A549 (cell line): ENCODE measurements at places on chromosomes 6 and 20.

GRCh38 chr20:12053353-12053752 is 135.7 kb downstream of the BTBD3 start:
- DNase-seq: no peak

DNA sequence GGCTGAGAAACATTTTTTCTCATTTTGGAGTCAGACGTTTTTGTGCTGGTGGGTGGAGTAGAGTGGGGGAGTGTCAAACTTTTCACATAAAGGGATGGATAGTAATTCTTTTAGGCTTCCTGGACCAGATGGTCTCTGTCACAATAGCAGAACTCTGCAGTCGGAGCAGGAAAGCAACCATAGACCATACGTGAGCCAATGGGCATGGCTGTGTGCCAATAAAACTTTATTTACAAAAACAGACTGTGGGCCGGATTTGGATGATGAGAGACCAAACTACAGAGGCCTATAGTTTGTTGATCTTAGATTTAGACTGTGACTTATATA is 70.8 kb upstream of the SLC22A23 start:
- DNase-seq: no peak

GRCh38 chr20:1463971-1464570 is 2.6 kb downstream of the NSFL1C start:
- no peak for DNase-seq

DNA sequence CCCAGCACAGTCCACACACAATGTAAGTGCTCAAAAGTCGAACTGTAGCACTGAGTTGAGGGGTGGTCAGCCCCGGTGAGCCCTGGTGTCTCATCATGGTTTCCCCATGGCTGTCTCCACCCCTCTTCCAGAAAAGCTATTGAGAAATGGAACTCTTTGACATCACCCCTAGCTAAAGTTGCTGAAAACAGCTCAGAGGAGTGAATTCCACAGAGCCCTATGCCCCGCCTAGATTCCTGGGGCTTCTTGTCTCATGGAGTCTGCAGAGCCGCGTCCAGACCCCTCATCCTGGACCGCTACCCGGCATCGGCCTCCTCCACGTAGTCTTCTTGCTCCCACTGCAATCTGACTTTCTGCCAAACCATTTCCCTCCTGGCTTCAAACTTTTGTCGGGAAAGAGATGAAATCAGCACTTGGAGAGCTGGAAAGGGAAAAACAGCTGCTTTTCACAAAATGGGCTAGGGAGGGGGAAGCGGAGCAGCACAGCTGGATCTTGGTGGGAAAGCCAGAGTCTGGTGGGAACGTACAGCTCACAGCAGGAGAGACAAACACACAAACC is 132.2 kb downstream of the SNX5 start:
- DNase-seq: peak; percentile 21

DNA sequence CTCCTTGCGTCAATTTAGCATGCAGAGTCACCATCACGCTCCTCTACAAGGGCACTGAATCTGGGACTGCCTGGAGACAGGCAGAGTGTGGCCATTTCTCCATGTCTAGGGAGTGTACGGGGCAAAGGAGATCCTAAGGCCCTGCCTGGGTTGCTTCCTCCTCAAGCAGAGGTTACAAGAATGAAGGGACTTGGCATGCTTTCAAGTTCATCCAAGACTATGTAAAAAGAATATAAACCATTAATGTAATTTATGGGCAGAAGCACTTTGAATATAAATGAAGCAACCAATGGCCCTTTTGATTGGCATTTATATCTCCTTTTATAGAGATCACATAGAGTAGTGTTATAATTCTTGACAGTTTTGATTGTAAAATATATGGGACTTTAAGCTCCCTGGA is 137.5 kb downstream of the BTBD3 start:
- no peak for DNase-seq

- no peak for DNase-seq
Measured at GRCh38 chr20:40892642-40893041, 136.0 kb upstream of the TOP1 start.

GRCh38 chr6:33822575-33823395 is 19.0 kb upstream of the MLN start:
- DNase-seq: peak; percentile 72

GRCh38 chr6:15618685-15619084 is 44.1 kb downstream of the DTNBP1 start:
- no peak for DNase-seq

DNA sequence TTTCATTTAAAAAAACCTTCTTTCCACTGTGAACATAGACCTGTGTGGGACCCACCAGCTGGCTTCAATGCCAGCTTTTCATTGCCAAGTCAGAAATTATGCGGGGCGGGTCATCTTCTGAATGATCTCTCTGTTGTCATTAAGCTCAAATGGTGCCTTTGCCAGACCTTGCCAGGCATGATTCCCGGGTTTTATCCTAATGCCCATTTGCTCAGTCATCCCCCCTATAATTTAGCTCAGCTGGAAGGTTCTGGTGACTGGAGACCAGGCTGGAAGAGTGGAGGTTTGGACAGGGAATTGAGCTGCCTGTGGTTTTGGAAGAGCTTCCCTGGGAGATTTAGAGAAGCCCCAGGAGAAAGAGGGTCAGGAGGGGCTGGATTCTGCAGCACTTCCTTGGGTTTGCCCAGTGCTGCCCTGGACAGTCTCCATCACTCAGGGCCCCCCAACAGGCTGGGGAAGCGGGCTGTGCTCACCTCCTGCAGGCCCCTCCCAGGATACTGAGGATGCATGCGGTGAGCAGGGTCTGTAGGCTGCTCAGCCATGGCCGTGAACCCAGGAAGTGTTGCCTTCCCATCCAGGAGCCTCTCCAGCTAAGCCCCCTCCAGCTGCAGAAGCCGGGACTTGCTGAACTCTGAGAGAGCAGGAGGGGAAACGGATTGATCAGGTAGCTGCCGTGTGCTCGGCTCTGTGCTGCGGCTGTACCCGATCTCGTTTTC is 273.0 kb downstream of the CDH4 start:
- DNase-seq: no peak

DNA sequence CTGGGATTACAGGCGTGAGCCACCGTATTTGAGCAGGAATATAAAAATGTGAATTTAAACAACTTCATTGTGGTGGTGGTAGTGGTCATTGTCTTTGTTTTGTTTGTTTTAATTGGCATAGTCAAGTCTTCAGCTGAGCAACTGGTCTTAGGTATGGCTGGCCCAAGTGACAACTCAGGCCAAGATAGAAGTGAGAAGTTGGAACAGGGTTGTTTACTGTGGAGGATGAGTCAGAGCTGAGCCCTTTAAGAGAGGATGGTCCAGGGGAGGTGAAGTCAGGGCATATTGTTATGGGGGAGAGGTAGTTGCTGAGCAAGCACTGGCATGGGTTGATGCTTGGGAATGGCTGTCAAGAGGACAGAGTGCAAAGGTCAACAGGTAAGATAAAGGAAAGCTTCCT is 308.2 kb downstream of the FARS2 start:
- no peak for DNase-seq

- peak; percentile 58 for DNase-seq
Measured at GRCh38 chr20:14142171-14142570, 146.9 kb downstream of the MACROD2 start.

DNA sequence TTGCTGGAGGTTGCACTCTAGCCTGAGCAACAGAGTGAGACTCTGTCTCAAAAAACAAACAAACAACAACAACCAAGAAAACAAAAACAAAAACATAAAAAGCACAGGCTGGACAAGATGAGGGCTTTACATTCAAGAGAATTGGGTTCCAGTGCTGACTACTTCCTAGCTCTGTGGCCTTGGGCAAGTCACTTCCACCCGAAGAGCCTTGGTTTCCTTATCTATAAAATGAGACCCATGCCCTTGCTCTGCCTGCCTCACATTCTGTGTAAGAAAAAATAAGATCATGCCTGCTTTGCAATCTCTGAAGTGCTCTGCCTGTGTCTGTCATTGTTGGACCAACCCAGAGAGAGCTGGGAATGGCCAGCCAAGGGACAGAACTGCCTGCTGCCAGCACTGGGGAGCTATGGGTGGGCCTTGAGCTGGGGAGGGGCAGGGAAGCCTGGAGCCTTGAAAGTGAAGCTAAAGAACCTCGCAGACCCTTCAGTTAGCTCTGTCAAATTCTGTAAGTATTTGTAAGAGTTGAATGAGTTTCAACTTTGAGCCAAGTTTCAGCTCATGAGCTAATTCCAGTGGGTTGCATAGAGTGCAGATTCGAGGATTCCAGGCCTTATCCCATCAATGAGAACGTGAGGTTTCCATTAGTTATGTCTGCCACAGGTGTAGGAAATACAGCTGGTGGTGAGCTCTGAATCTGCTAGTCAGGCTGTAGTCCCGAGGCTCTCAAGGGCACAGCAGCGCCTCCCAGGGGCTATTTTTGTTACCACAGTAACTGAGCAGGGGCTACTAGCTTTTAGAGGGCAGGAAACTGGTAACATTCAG is 93.2 kb downstream of the DLGAP4 start:
- peak; percentile 75 for DNase-seq

GRCh38 chr20:13231031-13231752 is 10.1 kb downstream of the ISM1 start:
- DNase-seq: no peak

DNA sequence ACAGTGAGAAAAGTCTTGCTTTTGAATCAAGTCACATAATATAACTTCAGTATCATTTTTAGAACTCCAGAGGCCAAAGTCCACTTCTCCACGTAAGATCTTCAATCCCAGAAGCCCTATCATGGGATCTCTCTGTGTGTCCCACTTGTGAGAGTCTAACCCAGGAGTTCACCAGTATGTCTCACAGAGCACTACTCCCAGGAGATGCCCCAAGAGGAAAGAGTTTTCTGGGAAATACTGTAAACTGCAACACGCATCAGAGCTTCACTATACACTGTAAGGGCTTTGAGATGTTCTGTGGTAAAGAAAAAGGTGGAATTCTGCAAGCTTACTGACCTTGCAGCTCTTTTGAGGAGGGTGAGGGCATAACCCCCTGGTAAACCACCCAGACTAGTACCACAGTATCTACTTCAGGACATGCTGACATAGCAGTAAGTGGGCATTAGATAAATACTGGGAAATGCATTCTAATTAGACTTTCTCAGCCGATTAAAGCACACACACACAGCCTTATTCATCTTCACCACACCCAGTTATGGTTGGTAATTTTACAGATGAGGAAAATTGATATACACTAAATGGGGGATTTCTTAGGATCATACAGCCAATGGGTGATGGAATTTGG is 12.3 kb downstream of the DCBLD1 start:
- peak; percentile 44 for DNase-seq

- peak; percentile 62 for DNase-seq
Measured at GRCh38 chr20:58447511-58448391, 58.7 kb downstream of the VAPB start.

DNA sequence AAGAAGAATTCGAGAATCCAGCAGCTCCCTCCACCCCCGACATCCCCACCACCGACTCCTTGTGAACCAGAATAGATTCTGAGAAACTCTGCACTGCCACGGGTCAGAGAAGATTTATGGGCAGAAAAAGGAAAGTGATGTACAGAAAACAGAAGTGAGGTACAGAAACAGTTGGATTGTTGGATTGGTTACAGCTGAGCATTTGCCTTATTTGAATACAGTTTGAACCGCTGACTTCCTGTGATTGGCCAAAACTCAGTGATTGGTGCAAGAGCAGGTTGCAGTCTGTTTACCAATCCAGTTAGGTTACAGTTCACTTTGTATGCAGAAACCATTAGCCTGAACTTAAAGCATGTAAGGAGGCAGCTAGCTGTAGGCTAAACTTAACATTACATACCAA is 131.2 kb upstream of the HDDC2 start:
- DNase-seq: no peak

DNA sequence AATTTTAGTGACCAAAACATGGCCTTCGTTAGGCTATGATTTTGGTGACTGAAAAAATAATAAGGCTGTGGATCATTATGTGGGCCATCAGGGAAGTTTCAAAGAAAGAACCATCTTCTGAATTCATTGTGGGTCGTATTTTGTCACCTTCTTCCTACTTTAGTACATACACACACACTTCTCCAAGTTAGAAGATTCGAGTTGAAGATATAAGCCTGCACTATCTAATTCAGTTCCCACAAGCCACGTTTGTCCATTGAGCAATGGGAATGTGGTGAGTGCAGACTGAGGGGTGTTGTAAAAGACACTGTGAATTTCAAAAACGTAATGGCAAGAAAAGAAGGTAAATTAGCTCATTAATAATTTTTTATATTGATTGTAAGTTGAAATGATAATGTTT is 766.0 kb downstream of the KIF16B start:
- no peak for DNase-seq

- DNase-seq: peak; percentile 44
Measured at GRCh38 chr6:110180228-110181008, at the start of gene CDC40. CDC40 (plus strand) TSS chr6:110180427; CDS start chr6:110180445, 18 bp downstream.

DNA sequence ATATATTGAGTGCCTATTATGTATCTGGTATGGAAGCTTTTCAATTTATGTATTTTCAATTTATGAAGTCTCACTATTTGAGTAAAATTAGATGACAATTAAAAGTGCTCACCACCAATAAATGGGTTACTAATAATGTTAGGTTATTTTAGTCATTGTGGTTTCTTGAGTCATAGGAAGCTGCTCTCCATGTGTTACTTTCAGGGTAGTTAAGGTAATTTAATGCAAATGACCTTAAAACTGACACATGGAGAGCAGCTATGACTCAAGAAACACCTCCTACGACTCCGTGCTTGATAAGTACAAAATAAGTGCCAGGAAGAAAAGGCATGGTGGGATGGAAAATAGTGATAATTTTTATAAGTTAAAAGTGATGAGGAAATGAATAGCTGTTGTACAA is 16.5 kb upstream of the TINAG start:
- no peak for DNase-seq

GRCh38 chr6:134111062-134111677 is 58.7 kb upstream of the SLC2A12 start:
- DNase-seq: peak; percentile 53

DNA sequence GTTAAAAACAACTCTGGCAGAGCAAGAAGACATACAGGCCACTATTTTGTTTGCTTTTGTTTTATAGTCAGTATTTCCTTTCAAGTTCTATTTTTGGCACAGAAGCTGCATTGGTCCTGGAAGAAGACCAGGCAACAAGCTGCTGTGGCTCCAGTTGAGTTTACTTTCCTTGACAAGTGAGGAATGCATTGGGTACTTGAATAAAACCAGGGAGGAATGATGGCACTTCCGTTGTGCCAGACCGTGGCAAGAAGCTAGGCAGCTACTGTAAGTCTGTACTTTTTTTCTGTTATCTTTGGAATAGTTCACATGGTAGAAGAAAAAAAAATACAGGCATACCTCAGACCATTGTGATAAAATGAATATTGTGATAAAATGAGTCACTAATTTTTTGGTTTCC is 66.3 kb downstream of the NCOA3 start:
- DNase-seq: no peak

DNA sequence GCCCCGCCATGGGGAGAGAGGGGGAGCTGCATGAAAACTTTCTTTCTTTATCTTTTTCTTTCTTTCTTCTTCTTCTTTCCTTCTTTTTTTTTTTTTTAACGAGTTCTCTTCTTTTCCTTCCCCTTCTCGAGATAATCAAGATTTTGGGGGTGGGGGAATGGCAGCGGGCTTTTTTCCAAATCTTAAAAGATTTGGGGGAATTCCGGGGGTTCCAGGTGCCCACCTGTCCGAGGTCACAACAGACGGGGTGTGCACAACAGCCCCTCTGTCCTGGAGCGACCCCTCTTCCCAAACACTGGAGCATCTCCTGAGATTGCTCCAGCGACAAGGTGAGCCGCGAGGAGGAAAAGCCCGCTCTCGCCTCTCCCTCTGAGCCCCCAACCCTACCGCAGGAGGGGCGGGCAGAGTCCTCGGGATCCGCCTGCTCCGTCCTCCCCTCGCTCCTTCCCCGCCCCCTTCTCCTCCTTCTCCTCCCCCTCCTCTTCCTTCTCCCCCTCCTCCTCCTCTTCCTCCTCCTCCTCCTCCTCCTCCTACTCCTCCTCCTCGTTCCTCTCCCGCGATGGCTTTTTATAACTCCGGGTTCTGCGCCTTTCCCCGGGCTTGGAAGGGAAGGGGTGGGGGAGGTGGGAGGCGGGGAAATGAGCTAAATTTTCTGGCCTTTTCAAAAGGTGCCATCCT is 689 bp upstream of the KCNB1 start:
- DNase-seq: no peak

- peak; percentile 100 for DNase-seq
Measured at GRCh38 chr20:4135385-4136077, 120.2 kb upstream of the RNF24 start.
